ENCODE measurements at places on chromosomes 1 and 21.

- no peak for DNase-seq
Measured at GRCh38 chr1:205604059-205604458, 27.8 kb downstream of the ELK4 start.

GRCh38 chr1:56782773-56783172 is 36.4 kb downstream of the FYB2 start:
- no peak for DNase-seq

DNA sequence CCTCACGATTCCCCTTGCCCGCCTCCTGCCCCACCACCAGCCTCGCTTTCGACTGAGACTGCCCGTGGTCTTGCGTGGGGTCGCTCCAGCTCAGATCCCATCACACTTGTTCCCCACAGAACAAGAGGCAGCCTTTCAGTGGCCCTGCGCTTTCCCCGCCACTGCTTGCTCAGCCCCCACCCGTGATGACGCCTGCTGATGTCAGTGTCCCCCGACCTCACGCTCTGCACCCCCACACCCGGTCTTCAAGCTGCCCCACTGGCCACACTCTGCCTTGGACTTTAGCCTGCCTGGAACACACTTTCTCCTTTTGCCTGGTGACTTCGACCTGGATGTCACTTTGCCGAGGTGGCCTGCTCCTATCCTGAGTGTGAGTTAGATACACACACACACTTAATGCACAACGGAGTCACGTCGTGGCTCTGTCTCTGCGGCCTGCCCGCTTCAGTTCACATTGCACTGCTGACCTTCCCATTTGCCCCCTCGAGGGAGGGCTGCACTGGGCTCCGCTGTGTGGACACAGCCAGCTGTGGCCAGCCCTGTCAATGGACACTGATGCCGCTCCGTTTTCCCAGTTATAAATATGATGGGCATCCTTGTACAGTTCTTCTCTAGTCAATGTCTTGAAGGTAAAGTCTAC is 13.0 kb downstream of the AGPAT3 start:
- DNase-seq: no peak

DNA sequence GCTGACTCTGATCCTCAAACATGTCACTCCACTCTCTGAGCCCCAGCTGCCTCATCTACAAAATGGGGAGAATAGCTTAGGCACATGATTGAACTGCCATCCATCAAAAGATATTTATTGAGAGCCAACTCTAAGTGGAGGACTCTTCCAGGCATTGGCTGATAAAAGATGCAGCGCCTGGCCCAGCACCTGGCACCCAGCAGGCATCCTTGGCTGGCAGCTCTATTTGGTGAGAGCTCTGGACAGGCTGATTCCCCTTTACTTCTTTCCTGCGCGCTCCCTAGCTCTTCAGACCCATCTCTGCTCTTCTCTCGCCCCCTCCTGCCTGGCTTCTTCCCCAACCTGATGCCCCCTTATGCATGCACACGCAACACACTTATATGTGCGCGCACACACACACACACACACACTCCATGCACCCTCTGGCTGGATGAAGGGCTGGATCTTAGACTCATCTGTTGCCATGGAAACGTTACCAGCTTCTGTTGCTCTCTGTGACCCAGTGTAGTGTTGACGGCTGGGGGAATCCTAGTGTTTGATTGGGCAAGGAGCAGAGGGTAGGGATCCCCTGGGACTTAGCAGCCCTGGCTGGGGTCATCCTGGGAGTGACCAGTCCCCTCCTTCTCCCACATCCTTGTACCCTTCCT is 49.3 kb downstream of the VWA5B1 start:
- no peak for DNase-seq
